ENCODE measurements at places on chromosomes 6 and 20. TPM values are rescaled to one million over a fixed set of nuclear protein-coding genes. Genes with fewer than 3 reads are reported as not detected.

Gene TCF15
- not detected for total RNA-seq

Gene ZNF391
- 1.00 TPM for total RNA-seq

Gene PMEPA1
- 2.2 TPM for total RNA-seq

Gene SAMD3
- not detected for total RNA-seq

Gene MOG
- not detected for total RNA-seq

Gene METTL24
- not detected for total RNA-seq

Gene OTOR
- total RNA-seq, result not detected
